ENCODE measurements at places on chromosomes 4 and X.

DNA sequence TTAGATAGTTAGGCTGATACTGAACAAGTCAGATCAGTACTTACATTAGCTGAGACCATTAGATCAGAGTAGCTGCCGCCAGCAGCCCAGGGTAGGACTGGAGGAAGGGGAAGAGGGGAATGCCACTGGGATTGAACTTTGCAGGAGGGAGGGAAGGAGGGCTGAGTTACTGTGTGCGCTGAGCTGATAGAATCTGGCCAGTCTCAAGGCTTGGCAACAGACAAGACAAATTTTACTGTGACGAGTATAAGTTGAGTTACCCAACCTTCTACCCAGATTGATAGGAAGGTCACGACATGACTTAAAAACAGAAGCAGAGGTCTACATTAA is 372.1 kb downstream of the OPHN1 start:
- DNase-seq: no peak

- DNase-seq: no peak
Observed at GRCh38 chr4:52657618-52658501, 1.2 kb downstream of the USP46 start.

DNA sequence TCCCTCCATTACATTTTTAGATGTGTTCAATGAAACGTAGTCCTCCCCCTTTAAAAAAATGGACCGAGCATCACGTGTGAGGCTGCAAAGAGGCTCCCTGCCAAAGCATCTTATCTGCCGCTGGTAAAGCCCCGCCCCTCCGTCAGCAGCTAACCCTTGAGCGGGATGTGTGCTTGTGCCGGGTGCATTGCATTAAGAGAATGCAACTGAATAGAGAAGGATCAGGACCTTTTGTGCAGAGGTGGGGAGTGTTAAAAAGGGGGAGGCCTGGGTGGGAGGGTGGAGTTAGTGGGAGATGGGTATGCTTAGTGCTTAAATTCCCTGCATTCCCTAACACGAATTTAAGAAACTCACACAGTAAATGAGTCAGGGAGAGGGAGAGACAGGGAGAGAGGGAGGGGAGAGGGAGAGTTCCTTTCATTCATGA is 66.0 kb downstream of the TBL1X start:
- DNase-seq: no peak

- DNase-seq: no peak
Observed at GRCh38 chrX:69094977-69095669, 70.1 kb downstream of the PJA1 start.

- DNase-seq: no peak
Observed at GRCh38 chr4:23060776-23061175, 368.0 kb downstream of the GBA3 start.

DNA sequence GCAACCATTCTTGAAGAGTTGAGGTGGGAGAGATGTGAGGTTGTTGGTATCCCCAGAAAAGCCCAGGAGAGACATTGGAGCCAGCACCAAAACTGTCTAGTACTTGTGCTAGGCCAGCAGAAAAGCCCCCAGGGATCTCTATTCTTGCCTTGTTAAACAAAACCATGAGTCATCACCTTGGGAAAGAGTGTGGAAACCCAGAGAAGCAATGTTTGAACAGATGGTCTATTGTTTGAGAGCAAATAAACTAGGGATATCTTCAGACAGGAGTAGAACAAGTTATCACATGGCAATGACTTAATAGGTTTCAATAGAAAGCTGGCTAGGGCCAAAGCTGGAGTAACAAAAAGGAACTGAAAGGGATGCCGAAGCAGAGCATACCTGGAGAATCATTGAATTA is 195.7 kb upstream of the CASK start:
- DNase-seq: no peak

DNA sequence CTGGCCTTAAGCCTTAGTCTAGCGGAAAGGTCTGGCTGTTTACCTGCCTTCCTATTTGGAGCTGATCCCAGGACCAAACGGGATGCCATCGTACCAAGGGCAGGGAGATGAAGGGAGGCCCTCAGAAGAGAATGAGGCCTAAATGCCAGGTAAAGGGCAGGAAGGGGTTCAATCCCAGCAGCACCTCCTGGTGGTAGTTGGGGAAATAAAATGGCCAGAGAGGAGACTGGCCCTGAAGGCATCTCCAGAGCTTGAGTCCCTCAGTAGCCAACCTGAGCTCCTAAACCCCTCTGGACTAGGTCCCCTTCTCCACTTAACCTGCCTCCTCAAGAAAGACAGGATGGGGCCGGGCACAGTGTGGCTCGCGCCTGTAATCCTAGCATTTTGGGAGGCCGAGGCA is 53.7 kb downstream of the KDM5C start:
- DNase-seq: no peak

DNA sequence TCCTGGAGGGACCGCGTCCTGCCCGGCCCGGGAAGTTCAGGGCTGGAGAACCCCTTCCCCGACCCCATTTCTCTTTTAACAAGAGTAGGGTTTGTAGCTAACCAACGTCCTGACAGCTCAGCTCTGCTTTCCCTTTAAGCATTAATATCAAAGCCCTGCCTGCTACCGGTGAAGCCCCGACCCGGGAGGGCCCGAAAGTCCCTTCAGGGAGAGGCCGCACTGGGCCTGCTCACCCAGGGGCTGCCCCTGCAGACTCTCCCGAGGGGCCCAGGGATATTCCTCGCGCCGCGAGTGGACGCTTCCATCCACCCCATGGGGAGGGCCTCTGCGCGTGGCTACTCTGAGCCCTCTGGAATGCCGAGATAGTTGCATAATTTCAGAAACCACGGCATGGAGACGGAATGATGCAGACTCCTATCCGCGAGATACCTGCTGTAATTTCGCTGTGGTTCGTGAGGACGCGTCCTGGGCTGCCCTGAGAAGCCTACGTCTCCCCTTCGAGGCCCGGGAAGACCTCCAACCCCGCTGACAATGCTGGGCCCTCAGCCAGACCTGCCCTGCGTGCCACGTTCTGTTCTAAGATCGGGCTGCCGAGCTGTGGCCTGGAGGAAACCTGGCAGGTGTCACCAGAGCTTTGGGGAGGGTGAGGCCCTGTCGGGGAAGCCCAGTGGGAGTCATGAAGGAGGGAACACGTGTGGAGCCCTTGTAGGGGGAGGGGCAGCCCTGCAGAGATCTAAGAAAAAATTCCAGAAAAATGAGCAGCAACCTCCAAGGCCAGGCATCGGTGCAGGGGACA is 999 bp upstream of the CTBP1 start:
- peak; percentile 47 for DNase-seq

DNA sequence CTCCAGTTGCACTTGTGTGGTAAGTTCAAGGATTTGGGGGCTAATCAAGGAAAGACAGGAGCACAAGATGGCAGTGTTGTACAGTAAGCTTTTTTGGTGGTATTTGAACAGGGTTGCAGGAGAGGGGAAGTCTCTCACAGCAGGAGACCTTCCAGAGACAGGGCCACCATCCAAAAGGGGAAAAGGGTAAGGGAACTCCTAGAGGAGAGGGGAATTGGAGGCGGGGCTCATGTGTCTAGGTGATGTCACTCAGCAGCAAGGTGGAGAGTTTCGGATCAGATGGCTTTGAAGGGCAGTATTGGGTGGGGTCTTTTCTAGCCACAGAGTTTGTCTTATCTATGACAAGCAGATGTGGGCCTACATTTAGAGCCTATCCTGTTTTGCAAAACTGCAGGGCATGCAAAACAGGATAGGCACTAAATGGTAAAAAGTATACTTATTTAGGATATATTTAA is 13.4 kb upstream of the RNF175 start:
- DNase-seq: no peak

DNA sequence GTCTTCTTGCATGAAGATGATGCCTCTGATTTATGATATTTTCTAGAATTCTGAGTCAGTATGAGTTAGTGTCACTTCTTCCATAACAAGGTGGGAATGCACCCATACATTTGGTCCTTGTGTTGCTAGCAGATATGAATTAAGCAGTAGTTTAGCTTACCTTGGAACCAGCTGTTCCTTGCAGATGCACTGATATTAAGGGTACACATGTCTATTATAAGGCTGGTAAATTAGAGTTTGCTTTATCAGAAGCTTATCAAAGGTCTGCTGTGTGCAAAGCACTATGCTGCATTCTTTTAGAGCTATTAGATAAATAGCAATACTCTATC is 36.5 kb downstream of the AFF1 start:
- no peak for DNase-seq

DNA sequence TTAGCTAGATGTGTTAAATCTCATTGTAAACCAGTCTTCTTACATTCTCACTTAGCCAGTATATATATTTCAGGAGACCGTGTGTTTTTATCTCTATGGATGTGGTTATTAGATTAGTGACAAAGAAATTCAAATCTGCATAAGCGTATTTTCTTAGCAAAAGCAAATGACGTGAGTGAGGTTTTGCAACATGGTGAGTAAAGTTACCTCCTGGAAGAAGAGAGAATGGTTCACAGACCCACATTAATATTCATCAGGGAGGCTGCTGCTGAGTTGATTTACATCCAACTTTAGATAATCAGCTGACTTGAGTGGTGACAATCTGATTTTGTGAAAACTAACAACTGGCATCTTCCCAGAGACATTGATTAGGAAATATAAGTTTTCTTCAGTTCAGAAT is 589.9 kb upstream of the GALNT7 start:
- DNase-seq: no peak

DNA sequence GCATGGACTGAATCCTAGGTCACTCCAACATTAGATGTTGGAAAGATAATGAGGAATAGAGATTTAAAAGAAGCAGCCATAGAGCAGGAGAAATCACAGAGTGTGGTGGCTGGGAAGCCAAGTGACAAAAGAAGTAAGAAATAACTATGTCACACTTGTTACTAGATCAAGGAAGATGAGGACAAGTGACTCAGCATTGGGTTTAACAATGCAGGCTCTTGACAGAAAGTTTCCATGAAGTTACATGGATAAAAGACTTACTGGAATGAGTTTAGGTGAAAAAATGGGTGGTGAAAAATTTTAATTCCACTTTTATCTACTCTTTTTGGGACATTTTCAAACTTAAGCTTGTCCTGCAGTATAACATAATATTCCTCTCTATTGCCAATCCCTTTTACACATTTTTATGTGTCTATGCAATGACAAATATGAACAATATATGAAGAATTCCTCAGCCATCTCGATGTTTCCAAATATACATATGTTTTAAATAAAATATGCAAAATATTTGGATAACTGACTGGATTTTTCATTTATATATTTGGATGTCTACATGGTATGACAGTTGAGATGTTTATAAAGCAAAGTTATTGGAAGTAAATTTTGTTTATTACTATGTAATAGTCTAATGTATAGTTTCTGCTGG is 462.6 kb downstream of the IL15 start:
- DNase-seq: no peak

GRCh38 chr4:82491251-82491960 is 61.0 kb downstream of the ENOPH1 start:
- DNase-seq: no peak

- no peak for DNase-seq
Observed at GRCh38 chrX:130144509-130144908, 21.1 kb downstream of the AIFM1 start.

All from activated gamma-delta T cell (primary cell).